ENCODE measurements at places on chromosomes 5 and 9.

DNA sequence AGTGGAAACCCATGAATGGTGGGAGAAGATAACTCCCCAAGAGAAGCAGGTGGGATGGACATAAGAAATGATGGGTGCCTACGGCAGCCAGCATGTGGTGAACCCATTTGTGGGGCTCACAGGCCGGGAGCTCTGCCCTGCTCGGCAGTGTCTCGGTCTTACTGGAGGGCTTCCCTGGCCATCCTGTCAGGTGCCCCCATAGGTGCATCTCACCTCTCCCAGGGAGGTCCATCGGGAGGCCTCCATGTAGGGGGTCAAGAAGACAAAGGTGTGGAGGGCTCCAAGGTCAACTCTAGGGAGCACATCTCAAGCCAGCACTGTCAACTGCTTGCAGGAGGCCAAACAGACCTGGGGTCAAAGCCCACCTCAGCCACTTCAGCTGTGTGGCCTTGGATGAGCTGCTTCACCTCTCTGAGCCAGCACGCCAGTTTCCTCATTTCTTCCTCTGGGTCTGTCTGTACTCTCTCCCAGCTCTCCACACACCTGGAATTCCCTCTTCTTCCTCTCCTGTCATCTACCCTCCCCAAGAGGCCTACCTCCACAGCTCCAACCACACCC, 10.5 kb upstream of the ADGRD2 start:
- no peak for DNase-seq

GRCh38 chr9:136429683-136430491, 9.8 kb downstream of the INPP5E start:
- DNase-seq: no peak

- no peak for DNase-seq
Observed at GRCh38 chr5:41087461-41087860, 16.3 kb upstream of the MROH2B start.

DNA sequence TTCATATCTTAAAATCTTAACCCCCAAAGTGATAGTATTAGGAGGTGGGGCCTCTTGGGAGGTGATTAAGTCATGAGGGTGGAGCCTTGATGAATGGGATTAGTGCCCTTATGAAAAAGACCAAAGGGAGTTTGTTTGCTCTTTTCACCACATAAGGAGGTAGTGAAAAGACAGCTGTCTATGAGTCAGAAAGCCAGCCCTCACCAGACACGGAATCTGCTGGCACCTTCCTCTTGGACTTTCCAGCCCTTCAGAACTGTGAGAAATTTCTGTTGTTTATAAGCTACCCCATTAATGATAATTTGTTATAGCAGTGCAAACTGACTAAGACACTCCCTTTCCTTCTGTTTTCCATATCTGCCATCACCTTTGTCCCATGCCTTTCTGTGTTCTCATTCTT, 20.8 kb downstream of the IFNB1 start:
- DNase-seq: no peak

DNA sequence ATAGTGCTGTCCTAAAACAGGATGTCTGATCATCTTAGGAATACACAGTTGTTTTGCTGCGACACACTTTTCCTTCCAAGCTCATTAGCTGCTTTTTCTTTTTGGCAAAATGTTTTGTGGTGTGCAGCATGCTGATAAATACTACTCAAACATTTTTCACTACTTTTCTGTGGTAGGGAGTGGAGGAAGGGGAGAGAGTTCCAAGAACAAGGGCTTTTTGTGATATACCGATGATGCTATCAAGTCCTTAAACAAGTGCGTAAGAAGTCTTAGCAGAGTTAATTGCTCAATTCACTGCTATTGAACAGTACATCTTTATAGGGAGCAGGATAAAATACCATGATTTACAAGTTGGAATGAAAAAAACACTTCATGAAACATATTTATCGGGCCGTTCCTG, 23.6 kb upstream of the TEK start:
- no peak for DNase-seq

DNA sequence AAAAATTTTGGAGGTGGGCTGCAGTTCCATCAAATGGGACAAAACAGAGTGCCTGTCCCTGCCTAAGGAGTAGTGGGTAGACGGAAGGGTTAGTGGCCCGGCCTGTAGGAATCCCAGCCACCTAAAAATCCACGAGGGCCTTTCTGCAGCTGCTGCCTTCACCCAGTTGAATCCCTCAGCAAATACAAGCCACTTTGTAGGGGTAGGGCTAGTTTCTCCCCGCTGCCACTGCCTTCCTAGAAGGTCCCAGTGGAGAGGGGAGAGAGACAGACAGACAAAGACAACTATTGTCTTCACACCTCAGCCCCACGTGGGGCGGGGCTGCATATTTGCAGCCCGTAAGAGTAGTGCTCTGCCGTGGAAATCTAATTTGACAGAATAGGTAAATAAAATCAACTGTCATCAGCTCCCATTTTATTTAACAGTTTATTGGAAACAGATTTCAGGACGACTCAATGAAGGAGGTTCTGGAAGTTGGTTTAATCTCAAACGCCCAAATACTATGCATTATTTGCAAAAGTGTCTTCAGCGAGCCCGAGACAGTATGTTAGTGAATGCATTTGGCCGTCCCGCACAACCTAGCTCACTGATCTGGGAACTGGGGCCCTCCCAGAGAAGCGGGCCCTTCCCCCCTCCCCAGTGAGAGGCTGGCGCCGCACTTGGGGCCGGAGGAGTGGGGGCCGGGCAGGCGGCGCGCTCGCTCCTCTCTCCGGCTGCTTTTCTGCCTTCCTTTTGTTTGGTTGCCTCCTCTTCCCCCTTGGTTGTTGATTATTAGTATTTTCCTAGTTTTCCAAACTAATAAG, 67.6 kb upstream of the TBCA start:
- no peak for DNase-seq

- no peak for DNase-seq
Observed at GRCh38 chr9:101408374-101409078, 9.9 kb downstream of the ZNF189 start.

DNA sequence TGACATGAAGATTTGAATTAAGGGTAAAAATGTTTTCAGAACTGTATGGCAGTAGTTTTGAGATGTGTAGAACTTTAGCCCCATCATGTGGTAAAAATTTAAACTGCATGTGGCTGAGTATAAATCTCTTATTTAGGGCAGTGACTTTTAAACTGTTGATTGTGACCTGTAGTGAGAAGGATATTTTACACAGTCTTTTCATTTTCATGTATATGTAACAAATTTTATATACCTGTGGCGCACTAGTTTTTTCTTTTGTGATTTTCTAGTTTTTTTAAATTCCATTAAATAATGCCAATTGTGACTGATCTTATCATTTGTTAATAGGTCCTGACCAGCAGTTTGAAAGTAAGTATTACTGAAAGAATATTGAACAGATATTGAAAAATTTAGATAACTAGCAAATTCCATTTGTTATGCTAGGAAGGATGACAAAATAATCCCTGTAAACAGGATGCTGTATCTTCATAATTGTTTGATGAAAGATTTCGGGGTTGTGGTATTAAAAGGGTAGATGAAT, 47.2 kb downstream of the GPBP1 start:
- DNase-seq: no peak

GRCh38 chr5:113183694-113184093, 207.1 kb downstream of the DCP2 start:
- DNase-seq: no peak

DNA sequence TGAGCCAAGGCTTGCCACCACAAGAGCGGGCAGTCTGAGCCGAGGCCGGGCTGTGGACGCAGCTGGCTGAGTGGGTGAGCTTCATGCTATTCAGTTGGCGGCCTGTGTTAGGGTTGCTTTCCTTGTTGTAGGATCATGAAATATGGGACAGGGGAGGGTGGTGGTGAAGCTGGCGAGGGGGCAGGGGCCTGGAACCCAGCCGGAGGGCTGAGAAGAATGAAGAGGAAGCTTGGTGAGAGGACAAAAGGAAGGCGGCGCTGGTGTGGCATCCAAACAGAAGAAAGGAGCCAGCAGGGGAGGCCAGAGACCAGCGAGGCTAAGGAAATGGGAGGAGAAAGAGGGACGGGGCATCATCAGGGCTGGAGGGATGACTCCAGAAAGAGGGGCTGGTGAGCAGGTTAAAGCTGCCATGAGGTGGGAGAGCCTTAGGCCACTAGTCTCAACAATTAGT, 18.3 kb downstream of the RALGPS1 start:
- DNase-seq: no peak

GRCh38 chr5:156137071-156137869, 189.7 kb upstream of the SGCD start:
- no peak for DNase-seq

DNA sequence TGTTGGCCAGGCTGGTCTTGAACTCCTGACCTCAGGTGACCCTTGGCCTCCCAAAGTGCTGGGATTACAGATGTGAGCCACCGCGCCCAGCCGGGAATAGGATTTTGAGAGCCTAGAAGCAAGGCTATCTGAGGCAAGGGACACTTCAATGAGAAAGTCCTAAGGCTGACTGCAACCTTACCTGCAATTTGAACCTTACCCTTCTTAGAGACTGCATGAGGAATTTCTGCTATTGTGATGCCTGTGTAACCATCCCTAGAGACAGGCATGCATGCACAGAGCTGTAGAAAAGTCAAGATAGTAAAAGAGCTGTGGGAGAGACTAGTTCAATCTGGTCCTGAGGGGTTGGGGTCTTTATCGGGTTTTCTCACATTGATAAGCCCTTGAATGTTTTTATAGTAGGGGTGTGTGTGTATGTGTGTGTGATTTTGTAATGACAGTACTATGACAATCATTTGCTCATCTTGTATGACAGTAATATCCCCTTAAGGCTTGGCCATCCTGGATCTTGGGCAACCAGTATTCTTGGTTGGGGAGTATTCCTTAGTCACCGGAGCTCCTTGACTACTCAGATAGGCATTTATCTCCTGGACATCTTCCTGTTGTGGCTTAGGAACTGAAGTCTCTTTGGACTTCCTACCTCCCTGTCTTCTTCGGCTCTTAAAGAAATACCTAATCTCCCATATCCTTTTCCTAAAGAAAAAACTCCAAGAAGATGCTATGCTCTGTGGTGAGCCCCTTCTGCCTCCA, 11.2 kb downstream of the DNAJB5 start:
- no peak for DNase-seq

DNA sequence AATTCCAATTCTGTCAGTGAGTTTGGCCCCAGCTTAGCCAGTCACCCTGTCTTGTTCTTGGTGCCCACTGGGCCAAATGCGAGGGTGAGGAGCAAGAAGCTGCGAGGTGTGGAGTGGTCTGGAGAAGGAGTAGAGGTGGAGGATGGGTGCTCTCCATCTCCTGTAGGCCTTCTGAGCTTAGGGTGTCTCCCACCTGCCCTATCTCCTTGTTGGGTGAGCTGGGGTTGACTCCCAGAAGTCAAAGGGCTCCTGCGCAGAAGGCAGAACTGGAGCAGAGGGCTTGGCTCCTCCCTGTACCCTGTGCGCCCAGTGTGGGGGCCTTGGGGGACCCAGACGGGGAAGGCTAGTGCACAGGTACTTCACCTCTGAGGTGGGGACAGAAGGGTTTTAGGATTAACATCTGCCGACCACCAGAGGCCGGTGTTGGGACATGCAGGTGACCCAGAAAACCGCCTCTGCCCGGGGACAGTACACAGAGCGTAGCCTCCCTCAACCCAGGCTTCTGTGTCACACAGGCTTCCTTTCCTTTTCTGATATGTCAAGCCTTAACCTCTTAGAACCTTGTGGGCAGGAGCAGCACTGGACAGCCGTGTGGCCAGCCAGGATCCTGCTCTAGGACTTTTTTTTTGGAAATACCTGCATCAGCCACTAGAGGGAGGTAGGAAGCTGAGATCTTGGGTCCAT, 16.9 kb downstream of the IL5 start:
- DNase-seq: no peak

GRCh38 chr5:72920690-72921502, 34.9 kb upstream of the FCHO2 start:
- no peak for DNase-seq

DNA sequence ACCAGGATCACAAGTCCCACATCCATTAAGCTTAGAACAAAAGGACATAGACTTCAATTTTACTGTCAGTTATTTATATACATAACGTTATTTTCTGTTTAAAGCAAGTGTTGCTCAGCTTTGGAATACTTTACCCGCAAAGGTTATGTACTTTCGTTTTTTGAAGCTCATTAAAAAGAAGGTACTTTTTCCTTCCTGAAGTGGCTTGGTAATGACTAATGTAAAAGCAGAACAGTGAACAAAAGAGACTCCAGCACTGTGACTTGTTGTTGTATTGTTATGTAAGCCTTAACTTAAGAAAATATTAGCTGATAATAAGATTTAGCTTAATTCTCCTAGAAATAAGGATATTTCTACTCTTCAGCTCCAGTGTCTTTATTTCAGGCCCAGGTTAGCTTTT, 97.3 kb upstream of the SLCO6A1 start:
- no peak for DNase-seq

DNA sequence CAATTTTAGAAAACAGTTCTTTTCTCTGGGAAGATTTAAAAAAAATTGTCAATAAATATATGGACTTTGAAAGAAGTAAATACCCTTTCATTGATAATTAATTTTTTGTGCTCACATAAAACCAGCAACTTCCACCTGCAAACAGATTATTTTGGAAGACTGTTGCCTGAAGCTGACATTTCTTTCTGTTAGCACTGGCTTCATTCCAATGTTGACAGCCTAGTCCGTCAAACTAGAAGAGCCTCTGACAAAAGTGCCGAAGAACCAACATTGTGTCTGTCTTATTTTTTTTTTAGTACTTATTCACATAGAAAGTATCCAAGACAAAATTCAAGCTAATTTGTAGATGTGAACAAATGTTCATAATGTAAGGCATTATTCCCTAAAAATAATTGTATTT, 108.6 kb upstream of the TMEM161B start:
- no peak for DNase-seq

DNA sequence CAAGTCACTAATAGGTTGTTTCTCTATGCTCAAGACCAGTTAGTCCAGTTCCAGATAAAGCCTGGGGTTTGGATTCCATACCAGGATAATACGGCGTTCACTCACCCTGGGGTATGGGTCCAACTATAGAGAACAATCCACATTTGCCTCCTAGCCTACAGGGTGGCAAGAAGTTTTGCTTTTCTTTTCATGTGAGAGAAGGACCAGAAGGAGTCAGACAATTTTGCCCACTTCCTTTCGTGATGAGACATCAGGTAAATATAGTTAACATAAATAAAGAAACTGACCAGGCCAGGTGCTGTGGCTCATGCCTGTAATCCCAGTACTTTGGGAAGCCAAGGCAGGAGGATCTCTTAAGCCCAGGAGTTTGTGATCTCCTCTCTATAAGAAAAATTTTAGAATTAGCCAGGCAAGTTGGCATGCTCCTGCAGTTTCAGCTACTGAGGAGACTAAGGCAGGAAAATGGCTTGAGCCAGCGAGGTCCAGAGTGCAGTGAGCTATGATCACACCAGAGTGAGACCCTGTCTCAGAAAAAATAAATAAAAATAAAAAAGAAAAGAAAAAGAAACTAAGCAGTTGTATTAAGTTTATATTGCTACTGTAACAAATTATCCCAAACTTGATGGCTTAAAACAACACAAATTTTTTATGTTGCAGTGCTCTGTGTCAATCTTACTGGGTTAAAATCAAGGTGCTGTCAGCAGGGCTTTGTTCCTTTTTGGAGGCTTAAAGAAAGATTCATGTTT, 7.5 kb upstream of the REEP5 start:
- DNase-seq: no peak

DNA sequence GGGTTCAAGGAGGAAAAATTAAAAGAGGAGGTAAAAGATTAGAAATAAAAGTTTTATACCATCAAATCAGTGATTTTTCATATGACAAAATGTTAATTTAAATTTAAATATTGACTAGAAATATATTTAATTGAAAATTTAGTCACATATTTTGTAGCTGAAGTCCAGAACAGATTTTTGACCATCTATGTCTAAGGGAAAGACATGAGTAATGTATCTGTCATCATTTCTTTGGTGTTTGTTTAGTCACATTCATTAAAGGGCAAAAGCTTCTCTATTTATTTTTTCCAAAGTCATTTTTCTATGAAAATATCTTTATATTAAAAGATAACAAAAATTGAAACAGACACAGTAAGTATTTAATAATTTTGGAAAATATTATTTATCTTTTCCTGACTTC, 252.0 kb upstream of the ISL1 start:
- no peak for DNase-seq

All from stimulated activated CD4-positive, alpha-beta T cell treated with anti-CD3 and anti-CD28 coated beads, Interleukin-1b, Interleukin-23, amount 100 ng/mL, for 24 hours (primary cell).